ENCODE measurements at places on chromosomes 1 and 21.

GRCh38 chr1:17525996-17526686 is 13.4 kb upstream of the ARHGEF10L start:
- no peak for DNase-seq

DNA sequence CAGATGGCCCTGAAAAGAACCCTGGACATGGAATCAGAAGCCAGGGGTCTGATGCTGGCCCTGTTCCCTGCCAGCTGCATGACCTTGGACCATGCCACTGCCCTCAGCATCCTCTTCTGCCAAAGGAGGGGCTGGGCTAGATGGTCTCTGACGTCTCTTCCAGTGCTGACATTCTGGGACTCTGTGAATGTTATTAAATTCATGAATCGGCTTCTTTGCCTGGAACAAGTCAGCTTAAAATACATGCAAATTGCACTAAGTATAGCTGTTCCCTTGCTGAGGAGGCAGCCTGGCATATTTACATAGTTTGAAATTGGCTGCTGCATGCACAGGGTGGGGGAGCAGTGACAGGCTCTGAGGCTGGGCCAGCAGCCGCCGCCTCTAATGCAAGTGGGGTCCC is 23.8 kb downstream of the KCNA2 start:
- no peak for DNase-seq

DNA sequence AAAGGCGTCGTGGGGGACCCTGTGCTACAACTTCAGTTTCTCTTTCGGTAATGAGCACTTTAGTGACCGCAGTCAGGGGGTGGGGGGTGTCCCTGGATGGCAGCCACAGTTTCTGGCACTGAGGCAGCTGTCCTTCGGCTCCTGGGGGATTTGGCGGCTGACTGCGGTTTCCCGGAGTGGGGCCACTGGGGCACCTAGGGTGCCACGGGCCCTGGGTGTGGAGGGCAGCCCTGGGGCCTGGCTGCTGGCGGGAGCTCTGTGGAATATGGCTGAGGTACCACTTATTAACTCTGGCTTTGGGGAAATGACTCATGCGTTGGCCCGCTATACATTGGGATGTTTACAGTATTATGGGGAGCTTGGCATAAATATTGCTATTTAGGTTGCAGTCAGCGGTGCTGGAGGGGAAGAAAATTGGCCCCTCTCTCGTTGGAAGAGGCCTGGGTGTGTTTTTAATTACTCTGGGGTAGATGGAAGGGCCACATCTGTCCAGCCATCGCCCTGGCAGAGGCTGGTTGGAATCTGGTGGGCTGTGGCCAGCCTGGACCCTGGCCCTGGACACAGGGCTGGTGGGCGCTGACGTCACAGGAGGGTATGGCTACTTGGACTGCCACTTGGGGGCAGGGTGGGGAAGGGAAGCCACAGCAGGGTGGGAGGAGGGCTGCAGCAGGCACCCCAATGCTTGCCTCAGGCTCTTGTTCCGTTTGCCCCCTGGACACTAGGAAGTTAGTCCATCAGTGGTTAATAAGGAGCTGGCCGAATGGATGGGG is 2.0 kb downstream of the EPHB2 start:
- peak; percentile 10 for DNase-seq

- DNase-seq, result no peak
Observed at GRCh38 chr21:26194326-26194725, 23.8 kb upstream of the APP start.

Measured in activated CD4-positive, alpha-beta T cell treated with anti-CD3 and anti-CD28 coated beads for 24 hours (primary cell).